CD4-positive, alpha-beta T cell treated with Interferon gamma for 1 hour (primary cell): ENCODE measurements at places on chromosomes 7 and 10.

DNA sequence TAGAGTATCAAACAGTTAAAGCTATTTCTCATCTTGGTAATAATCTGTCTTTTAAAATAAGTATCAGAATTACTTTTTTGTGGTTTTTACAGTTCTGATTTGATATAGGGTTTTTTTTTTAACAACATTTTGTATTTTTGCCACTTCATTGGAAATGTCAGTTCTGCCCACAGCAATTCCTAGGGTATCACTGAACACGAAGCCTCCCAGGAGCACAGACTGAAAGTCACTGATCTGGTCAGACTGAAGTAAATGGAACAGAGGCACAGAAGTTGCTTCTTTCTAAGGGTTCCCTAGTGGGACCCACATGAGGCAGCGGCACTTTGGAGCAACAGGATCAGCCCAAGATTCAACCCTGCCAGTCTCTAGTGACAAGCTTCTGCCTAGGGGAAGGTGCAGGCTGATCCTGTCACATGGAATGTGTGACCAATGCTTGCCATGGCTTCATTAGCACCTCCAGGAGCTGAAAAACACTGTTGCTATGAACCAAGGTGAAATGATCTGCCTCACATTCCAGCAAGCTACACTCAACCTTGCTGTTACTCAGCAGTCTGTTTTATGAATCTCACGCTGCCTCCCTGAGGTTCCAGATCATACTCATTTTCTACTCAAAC lies 273.4 kb upstream of the CSTF2T start:
- DNase-seq = no peak

- DNase-seq = no peak
Measured at GRCh38 chr7:140058517-140058916, 4.2 kb downstream of the PARP12 start.

GRCh38 chr10:79274279-79275104 lies 72.8 kb upstream of the PPIF start:
- DNase-seq = peak; percentile 61

- no peak for DNase-seq
Measured at GRCh38 chr7:144784943-144785342, 50.9 kb downstream of the TPK1 start.

- DNase-seq = no peak
Measured at GRCh38 chr7:49631071-49631815, 142.2 kb upstream of the VWC2 start.

DNA sequence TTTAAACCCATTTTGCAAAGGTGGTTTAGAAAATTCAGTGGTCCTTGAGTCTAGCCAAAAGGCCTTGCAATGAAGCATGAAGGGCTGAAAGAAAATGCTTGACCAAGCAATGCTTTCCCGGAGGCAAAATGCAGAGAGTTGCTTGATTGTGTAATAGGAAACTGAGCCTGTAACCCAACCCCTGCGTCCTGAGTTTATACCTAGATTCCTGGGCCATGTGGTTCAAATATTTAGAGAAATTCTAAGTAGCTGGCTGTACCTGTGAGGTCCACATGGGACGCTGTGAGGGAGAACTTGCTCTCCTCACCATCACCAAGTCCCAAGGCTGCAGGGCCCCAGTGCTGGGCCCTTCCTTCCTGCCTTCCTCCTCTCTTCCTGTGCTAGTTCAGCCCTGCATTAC lies 45.7 kb downstream of the CXCL12 start:
- no peak for DNase-seq

DNA sequence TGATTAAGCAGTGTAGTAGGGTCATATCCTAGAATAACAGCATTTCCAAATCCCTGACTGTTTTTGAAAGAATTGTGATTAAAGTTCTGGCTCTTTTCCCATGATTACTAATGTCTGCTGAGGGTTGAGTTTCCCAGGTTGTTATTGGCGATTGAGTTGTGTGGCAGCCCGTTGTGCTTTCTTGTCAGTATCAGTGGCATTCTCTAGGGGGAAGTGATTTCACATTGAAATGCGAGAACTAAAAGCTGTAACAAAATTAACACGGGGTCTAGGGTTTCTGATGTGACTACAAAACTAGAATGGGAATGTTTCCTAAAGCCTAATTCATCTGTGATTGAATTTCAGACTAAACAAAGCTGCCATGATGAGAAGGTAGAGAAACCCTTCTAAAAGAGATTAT lies 349.4 kb downstream of the EXOC4 start:
- DNase-seq = no peak

GRCh38 chr7:5349005-5349380 lies 66.2 kb downstream of the SLC29A4 start:
- no peak for DNase-seq

DNA sequence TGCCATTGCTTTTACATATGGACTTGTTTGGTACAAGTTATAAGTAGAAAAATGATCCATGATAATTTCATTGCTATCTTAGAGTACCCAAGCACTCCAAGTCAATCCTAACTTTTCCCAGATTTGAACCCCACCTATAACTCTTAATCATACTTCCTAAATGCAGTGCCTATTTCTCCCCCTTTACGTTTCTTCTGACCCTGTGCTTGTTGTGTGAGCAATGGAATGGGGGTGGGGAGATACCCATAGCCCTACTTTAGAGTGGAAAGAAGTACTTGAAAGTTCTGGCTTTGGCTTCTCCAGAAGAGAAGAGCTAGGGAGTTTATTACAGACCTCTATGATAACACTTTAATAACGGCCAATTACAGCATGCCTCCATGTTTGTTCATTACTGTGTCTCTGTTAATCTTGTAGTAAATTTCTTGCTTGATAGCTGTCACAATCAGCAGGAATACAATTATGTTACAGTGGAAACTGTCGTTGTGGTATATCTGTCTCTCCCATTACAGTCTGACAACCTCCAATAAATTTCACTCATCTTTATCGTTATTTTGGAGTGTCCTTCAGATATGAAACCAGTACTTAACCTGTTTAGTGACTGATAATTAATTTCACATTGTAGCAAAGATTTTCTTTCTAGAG lies 34.0 kb downstream of the CNPY1 start:
- no peak for DNase-seq

DNA sequence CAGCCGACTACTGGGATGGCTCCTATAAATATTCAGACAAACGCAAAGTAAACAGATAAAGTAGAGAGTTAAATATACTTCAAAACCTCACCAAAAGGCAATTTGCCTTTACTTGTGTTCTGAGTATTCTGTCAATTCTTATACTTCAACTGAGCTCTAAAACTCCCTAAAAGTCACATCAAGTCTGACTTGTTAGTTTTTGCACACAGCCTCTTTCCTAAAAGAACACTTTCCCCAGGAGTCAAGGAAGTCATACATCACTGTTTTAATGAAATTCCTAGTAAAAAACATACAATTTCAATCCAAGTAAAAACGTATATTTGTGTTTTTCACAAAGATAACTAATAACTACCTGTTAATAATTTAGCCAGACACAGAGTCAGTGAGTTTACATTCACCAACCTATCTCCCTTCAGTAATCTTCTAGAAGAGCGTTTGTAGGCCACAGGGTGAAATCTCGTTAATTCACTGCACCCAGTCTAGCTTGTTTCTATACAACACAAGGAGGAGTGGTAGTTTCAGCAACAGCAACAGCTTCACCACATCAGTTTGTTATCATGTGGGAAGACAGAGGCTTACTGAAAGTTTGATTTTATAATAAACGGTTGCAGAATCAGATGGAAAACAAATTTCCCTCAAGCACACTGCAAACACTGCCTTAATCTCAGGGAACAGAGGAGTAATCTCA lies 2.7 kb downstream of the COBL start:
- no peak for DNase-seq

GRCh38 chr10:30098629-30099028 lies 39.2 kb upstream of the JCAD start:
- DNase-seq = no peak

GRCh38 chr7:159280008-159280407 lies 135.3 kb upstream of the VIPR2 start:
- DNase-seq = no peak

DNA sequence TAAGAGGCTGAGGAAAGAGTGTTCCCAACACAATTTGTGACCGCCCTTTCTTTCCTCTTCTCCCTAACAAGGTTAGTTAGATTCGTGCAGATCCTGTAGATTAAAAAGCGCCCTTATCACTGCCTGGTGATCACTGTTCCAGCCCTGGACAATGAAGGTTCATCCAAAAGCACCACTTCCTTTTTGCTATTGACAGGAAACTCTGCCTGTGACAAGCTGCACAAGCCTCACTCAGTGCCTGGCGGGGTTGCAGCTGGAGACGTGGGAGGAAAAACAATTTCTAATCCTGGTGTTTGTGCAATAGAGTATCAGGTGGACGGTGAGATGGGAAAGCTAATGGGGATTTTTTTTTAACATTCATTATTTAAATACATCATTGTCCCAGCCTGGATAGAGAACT lies 105.9 kb upstream of the CAV2 start:
- no peak for DNase-seq

DNA sequence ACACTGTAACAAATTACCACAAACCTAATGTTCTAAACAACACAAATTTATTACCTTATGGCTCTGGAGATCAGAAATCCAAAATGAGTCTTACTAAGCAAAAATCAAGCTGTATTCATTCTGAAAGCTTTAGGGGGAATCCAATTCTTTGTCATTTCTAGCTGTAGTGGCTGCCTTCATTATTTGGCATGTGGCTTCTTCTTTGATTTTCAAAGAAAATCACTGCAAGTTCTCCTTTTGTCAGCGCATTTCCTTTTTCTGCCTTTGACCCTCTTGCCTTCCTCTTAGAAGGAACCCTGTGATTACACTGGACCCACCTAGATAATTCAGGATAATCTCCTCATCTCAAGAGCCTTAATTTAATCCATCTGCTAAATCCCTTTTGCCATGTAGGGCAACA lies 36.9 kb downstream of the ZPBP start:
- no peak for DNase-seq

- DNase-seq = no peak
Measured at GRCh38 chr7:51045319-51046102, 262.8 kb upstream of the GRB10 start.

GRCh38 chr7:98187138-98187502 lies 24.1 kb upstream of the BHLHA15 start:
- no peak for DNase-seq

DNA sequence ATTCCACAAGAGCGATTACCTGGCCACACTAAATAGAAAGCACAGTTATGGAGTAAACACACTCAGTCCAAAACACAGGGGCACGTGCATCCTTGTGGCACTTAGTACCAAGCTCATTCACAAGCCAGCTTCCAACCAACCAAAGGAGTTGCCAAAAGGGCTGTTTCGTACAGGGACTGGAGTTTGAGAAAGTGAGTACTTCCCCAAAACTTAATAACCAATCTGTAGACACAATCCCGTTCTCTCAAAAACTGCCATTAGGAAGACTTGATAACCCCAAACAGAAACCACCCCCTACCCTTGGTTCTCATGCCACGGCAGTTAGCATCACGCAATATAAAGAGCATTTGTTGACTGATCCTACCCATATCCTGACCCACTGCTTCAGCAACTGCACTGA lies 166.2 kb upstream of the ASAH2 start:
- DNase-seq = no peak

GRCh38 chr10:29174389-29174788 lies 114.5 kb upstream of the LYZL1 start:
- no peak for DNase-seq

DNA sequence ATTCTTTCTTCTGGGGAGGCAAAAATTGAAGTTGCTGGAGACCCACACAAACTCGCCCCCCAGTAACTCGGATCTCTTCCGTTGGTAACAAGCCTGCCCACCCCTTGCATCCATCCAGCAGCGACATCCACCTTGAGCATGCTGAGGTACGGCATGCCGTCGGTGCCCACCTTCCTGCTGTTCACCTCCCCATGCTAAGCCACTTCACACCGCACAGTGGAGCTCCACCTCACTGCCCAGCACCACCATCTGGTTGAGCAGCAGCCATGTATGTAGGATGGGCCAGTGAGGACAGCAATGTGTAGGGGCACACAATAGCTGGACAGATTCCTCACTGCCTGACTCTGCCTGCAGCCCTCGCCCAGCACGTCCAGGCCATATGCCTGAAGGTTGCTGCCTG lies 138.1 kb upstream of the ZNF92 start:
- DNase-seq = no peak
